Sigmoid colon (tissue), 7 donors: ENCODE measurements at places on chromosomes 11 and 22. TPM values are rescaled to one million over a fixed set of nuclear protein-coding genes. Genes with fewer than 3 reads are reported as not detected.

DNA sequence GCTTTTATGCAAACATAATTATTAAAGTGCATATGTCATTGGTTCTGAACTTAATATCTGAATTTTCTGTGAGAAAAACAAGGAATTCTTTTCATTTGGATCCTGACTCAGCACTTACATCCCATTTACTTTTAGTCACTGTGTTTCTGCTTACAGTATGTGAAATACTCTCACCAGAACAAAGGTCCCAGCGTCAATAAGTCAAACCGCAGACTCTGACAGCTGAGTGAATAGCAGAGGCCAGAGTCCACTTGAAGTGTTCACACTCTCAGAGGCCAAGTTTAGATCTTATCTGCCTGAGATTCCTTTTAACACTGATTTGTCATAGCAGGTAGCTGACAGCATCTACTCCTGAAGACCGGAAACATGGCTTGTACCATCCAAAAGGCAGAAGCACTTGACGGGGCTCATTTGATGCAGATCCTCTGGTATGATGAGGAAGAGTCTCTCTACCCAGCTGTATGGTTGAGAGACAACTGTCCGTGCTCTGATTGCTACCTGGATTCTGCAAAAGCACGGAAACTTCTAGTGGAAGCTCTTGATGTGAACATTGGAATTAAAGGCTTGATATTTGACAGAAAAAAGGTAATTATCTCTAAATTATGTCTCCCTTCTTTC lies 14.6 kb downstream of the BBOX1 start:
- no peak for DNase-seq

DNA sequence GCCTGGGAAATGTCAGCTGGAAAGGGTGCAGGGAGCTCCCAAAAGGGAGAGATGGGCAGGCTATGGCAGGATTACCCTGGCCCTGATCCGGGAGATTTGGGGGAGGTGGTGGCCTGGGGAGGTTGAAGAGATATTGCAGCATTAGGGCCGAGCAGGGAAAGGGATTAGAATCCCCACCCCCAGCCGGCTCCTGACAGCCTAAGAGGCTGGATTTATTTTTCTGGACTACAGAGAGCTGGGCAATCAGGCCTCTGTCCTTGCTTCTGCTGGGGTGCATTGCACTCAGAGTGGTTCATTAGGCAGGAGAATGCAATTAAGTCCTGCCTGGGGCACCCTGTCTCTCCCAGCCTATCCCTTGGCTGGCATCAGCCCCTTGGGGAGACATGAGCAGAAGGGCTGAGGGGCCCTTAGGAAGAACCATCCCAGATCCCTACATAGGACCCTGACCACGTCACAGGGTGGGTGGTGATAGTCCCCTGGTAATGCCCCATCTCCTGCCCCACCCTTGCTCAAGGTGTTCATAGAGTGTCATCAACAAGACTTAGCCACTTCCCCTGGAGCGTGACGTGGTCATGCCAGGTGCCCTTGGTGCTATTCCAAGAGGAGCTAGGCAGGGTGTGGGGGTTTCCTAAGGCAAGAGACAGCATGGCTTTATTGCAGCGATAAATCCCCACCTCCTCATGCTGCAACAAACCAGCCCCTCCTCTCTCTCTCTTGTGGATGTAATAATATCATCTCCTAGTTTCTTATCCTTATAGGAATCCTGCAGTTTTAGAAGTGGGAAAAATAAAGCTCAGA lies 38.4 kb upstream of the KLHL35 start:
- DNase-seq = no peak

GRCh38 chr11:18392434-18393321 lies 1.7 kb upstream of the LDHA start:
- no peak for DNase-seq

- DNase-seq = no peak
Observed at GRCh38 chr11:115903179-115903578, 399.0 kb upstream of the CADM1 start.

GRCh38 chr11:120643284-120643683 lies 131.7 kb downstream of the GRIK4 start:
- no peak for DNase-seq

Gene F2
- total RNA-seq = not detected

Gene ASCL2
- not detected for total RNA-seq

Gene SERPING1
- 397 TPM for total RNA-seq

- DNase-seq = no peak
Observed at GRCh38 chr11:32421992-32422391, 13.3 kb downstream of the WT1 start.

Gene PANX3
- not detected for total RNA-seq

- no peak for DNase-seq
Observed at GRCh38 chr11:36343436-36343835, 47.3 kb downstream of the PRR5L start.

- no peak for DNase-seq
Observed at GRCh38 chr11:3861683-3862082, 6.2 kb downstream of the STIM1 start.

DNA sequence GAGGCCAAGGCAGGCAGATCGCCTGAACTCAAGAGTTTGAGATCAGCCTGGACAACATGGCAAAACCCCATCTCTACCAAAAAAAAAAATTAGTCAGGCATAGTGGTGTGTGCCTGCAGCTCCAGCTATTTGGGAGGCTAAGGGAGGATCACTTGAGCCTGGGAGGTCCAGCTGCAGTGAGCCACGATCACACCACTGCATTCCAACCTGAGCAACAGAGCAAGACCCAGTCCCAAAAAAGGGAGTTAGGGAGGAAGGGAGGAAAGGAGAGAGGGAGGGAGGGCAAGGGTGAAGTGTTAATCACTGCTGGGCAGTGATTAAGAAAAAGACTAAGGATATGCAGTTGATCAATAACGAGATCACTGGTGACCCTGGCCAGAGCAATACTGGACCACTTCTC lies 56.0 kb upstream of the APOA1 start:
- no peak for DNase-seq

- no peak for DNase-seq
Observed at GRCh38 chr22:24007253-24008021, 2.2 kb upstream of the GSTT4 start.

Gene PGA5
- not detected for total RNA-seq

Gene OR8A1
- not detected for total RNA-seq

DNA sequence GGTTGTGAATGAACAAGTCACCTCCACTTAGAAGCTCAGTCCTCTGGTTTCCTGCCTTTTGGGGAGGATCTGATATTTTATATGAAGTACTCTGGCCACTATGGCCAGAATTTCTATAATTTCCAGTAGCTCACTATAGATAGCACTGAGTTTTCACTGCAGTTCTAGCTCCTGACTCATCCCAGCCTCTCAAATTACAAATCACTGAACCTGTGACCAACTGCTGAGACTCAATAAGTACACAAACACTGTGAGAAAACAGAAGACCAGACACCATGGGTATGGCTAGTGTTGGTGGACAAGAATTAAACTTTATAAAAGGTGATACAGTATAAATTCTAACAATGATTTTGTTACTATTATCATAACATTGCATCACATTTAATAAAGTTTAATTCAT lies 47.1 kb upstream of the UCP3 start:
- DNase-seq = no peak

- peak; percentile 54 for DNase-seq
Observed at GRCh38 chr11:78209478-78209877, 20.8 kb downstream of the USP35 start.

Gene LDLRAD3
- 10.2 TPM for total RNA-seq

- no peak for DNase-seq
Observed at GRCh38 chr22:38327805-38328204, 10.6 kb upstream of the CSNK1E start.

DNA sequence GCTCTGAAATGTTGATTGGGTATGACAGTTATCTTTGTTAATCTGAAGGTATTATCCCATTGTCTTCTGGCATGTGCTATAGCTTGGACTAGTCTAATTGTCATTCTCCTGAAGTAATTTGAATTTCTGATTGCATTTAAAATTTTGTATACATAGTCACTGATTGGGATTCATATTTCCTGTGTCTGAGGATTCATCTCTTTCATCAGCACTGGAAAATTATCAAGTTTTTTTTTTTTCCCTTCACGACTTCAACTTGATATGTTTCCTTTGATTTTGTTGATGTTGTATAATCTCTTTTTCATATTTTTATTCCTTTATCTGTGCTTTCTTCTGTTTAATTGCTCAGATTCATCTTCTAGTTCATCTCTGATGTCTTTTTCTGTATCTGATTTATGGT lies 104.1 kb downstream of the DDX10 start:
- no peak for DNase-seq

DNA sequence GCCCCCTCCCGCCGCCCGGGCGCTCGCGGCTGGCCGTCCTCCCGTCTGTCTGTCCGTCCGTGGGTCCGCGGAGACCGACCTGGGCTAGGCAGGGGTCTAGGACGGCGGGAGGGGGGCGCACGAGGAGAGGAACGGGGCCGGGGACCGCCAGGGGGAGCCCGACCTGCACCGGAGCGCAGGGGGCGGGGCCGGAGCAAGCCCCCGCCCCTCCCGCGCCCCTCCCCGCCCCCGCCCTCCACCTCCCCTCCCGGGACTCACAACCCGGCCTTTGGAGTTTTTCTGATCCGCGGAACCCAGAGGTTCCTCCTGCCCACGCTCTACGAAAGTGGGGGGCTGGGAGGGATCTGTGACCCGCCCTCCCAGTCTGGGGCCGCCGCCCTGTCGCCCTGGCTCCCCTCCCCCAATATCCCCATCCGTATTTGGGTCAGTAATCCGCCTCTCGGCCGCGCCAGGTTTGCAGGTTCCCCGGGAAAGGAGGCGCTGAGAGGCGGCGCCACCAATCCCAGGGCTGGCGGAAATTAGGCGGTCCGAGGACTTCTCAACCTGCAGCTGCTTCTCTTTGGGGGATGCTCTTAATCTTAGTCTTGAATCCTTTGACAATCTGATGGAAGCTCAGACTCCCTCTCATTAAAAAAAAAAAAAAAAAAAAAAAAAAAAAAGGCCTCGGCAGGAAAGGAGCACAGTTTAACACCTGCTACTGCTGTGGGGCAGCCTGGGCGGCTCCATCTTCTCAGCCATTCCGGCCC lies 925 bp upstream of the KCNJ11 start:
- DNase-seq = peak; percentile 80

DNA sequence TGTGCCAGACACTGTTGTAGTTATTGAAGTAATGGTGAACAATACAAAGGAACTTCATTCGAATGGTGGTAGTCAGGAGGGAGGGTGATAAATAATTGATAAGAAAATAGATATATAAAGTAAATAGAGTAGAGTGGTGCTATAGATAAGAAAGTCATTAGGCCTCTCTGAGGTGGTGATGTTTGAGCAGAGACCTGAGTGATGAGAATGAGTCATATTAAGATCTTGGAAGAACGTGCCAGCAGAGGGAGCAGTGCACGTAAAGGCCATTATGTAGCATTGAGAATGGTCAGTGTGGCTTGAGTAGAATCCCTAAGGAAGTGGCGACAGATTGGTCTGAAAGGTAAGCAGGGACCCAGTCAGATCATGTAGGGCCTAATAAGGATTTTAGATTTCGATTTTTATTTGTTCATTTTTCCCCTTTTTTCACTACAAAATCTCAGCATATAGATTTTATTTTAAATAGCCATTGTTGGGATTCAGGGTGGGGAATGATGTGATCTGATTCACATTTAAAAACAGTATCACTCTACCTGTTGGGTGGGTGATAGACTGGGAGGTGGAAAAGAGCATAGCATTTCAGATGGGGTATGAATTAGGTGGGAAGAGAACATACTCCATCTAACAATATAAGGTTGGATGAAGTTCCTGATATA lies 44.7 kb downstream of the CCDC90B start:
- no peak for DNase-seq

Gene USP2
- 1.9 TPM for total RNA-seq

- no peak for DNase-seq
Observed at GRCh38 chr22:40401981-40402406, 31.6 kb downstream of the SGSM3 start.

Gene CARD16
- total RNA-seq = 1.1 TPM

Gene MMP8
- total RNA-seq = not detected

DNA sequence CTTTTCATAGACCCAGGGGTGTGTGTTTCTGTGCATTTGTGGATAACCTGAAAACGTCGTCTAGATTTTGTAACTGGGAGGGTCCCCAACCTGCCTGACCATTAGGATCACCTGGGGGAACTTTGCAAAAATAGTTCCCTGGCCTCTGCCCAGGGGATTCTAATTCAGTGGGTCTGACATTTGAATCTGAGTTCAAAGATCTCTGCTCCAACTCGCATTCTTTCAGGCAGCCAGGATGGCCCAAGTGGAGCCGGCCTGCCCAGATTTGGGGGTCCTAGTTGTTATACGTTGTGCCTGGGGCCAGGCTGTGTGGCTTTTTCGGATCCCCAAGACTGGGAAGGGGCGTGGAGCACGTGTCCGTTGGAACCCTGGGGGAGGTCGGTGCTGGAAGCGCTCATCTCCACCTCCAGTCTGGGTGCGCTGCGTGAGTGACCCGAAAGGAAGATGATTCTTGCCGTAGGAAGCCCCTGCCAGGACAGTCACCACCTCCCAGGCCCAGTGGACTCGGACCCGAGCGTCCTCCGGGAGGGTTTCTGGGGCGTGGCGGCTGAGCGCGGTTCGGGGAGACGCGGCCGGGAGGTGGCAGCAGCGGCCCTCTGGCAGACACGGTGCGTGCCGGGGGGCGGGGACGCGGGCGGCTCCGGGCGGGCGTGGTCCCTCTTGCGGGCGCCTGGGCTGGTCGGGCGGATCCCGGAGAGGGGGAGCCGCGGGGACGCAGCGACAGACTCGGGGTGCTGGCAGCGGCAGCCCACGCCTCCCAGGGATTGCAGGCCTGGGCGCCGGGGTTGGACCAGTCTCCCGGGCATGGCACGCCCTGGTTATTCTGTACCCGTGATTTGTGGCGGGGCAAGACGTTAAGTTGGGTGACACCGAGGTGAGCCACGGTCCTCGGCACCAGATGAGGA lies 29.2 kb upstream of the PLET1 start:
- DNase-seq = peak; percentile 89
